ENCODE measurements at places on chromosomes 7 and 10.
A peak's percentile ranks its signal among the peaks of the same experiment; 100 is the strongest.

DNA sequence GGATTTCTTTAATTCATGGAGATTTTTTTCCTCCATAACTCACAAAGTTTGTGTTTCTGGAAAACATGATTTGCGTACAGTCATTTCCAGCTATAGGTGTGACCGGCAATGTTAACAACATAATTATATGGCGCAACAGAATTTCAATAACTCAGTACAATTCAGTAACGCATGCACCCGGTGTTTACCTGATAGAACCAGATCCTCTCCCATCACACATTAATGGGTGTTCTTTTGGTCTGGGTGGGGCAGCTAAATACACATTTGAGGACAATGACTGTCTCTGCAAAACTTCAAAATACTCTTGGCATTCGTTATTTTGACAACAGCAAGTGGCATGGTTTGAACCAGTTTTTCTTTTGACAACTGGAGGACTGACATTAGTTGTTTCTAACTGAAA is 102.3 kb downstream of the KLF6 start:
- DNase-seq, result no peak

DNA sequence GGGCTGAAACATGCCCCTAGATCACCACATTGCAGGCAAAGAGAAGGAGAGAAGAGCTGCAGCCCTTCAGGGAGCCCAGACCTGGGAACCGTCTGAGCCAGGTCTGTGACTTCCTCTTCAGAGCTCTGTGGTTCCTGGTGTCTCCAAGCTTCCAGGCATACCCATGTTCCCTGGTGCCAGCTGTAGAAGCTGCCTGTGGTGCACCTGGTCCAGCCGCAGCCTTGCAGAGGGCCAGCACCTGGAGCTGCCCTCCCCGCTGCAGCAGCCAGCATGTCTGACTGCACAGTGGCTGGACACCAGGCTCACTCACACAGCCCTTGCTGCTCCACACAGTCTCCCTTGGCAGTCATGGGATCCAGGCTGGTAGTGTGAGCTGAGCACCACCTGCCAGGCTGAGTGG is 33.6 kb downstream of the C7orf25 start:
- DNase-seq, result no peak

GRCh38 chr7:134478707-134479106 is 19.8 kb upstream of the AKR1B1 start:
- no peak for DNase-seq

GRCh38 chr7:108627476-108628051 is 57.9 kb downstream of the DNAJB9 start:
- DNase-seq, result no peak

DNA sequence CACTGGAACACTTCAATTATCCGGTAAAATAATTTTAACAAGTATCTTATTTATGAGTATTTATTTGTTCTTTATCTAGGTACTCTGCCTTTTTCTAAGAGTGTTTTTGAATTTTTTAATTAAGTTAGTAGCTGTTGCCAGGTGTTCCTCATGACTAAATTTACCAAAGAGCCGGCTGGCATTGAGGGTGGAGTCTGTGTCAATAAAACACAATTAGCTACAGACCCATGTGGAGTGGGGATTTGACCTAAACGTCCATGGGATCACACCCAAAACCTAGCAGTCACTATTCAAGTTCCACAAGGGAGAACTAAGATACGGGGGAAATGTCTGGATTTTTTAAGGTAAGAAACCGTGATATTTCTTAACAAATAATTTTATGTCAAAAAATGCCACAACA is 9.8 kb downstream of the SLC16A12 start:
- DNase-seq, result no peak

DNA sequence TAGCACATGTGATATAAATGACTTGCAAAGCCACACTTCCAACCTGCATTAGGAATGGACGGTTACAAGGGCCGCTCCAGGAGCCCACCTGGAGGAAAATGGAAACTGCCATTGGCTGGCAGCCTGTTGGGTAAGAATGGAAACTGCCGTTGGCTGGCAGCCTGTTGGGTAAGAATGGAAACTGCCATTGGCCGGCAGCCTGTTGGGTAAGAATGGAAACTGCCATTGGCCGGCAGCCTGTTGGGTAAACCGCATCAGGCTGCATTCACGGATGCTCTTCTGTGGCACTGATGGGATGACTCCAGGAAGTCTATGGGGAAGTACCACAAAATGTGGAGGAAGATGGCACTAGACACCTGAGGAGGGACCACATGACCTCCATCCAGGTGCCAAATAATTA is 143.1 kb downstream of the DPP6 start:
- no peak for DNase-seq

DNA sequence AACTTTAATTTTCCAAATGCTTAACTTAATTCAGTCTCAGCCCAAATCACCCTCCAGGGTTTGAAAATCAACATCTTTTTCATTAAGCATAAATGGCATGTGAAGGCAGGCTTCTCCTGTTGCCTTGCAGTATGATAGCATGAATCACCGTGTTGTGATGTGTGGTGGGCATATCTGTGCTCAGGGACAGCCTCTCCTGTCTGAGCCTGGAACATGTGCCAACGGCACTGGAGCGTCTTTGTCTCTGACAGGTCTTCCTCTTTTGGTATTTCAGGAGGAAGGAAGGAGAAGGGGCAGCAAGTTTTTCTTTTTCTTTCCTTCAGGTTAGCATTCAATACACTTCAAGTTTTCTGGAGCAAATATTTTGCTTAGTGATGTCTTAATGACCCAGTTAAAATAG is 57.6 kb downstream of the LRGUK start:
- DNase-seq, result no peak

- DNase-seq, result no peak
These were observed 33.3 kb downstream of the FANK1 start for GRCh38 chr10:125929618-125930017.

GRCh38 chr10:70622981-70623844 is 20.7 kb upstream of the PRF1 start:
- no peak for DNase-seq

DNA sequence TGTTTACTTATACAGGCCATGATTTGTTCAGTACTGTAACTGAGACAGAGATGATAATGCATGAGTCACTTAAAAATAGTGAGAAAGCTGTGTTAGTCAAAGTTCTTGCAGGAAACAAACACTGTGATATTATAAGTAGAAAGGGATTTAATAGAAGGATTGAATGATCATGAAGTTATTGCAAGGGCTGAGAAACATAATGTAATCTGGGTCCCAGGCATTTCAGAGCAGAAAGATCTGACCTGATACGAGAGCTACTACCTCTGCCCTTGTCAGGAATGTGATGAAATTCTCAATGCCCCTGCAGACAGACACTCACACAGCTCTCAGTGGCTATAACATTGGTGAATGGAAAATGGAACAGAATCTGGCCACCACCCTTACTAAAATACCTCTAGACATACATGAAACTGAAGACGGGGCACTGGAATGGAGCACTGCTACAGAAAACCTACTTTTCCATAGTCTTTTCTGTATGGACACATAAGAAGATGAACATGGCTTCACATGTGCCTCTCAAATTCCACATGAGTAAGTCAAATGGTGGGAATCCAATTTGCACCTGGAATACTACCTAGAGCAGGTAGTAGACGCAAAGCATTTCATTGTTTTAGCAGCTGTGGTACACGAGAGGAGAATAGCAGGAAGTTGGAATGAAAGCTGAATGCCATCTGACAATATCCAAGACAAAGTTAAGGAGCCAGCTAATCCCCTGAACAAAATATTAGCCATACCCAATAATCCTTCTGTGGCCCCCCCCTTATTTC is 19.1 kb upstream of the VWDE start:
- DNase-seq, result no peak

DNA sequence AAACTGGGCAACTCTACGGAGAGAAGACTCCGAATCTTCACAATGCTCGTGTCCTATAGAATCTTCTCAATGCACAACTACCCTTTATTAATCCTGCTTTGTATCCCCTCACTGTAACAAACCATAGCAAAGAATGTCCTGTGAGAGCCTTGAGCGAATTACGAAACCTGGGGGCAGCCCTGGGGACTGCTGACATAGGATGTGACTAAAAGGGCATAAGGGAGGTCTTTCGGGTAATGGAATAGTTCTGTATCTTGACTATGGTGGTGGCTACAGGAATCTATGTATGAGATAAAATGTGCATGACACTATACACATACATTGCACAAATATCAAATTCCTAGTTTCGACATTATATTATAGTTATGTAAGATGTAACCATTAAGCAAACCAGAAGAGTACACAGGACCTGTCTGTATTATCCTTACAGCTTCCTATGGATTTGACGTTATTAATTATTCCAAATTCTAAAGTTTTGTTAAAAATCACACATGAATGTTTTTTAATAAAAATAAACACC is 162.5 kb upstream of the KCTD7 start:
- DNase-seq, result no peak

DNA sequence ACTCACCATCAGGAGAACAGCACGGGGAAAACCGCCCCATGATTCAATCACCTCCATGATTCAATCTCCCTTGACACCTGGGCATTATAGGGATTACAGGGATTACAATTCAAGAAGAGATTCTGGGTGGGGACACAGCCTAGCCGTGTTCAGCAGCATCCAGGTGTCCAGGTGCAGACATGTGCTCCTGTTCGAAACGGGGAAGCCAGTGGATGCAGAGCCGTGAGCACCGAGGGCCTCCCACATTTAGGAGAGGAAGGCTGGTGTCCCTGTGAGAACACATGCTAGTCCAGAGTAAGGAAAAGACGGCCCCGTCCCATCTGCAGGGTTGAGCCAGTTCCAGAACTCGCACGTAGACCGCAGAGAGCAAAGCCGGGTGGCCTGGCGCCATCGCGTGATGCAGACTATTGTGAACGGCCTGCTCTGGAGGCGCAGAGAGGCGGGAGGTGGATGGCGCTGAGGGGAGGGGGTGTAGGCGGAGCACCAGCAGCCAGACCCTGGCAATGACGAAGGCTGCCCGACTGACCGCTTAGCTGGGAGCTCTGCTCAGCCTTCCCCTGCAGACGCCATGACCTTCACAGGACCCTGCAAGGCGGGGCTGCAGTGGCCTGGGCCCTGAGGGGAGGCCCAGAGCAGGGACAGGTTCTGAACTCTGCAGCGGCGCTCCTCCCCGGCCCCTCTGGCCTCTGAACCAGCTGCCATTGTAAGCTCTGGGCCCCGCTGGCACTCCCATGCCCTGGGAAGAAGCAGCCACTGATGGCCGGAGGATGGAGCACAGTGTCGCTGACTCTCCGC is 141.6 kb upstream of the TCERG1L start:
- DNase-seq, result no peak

GRCh38 chr10:58384544-58384998 is 639 bp upstream of the TFAM start:
- DNase-seq, result no peak

GRCh38 chr7:150942591-150943452 is 35.3 kb downstream of the KCNH2 start:
- no peak for DNase-seq

GRCh38 chr10:85922356-85923129 is 444.1 kb downstream of the GRID1 start:
- DNase-seq, result no peak

DNA sequence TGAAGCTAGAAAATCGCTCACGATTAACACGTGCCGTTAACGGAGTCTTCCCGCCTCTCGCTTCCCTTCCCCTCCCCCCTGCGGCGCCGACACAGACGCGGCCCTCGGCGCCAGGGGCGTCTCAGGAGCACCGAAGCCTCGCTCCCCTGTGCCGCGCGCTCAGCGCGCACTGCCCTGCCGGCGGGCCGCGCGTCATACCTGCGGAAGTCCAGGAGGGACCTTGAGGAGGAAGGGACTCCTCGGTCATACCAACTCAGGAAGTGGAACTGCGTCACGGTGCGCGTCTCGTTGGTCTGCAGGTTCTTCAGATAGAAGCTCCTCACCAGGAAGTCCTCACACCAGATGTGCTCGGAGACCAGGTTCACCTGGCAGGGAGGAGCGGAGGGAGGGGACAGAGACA is 239.6 kb downstream of the DNAJB6 start:
- DNase-seq, result peak; percentile 43

DNA sequence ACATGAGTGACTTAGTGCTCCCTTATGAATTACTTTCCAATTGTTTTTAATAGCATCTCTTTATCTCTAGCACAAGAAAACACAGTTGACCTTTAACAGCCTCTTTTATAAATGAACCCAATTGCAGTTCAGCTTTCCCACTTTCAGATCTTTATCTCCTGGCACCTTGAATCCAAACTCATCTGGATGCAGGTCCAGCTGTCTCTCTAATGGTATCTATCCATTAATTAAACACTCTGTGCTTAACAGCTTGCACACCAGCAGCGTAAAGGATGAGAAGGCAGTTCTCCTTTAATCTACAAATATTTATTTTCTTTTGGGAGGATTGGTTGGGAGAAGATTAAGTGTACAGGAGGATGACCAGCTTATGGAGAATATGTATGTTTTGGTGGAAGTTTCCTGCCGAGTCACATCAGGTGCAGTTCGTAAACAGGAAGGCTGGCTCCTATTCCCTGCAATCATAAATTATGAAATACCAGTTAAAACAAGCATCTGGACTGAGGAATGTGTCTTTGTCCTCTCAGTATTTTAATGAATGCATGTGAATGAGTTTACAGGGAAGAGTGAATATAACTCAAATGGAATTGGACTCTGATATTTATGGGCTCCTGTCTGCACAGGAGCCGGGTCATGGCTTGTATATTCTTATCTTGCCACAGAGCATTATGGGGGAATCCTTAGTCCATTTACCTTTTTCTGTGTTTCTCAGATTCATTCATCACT is 232.7 kb downstream of the PHF14 start:
- no peak for DNase-seq

DNA sequence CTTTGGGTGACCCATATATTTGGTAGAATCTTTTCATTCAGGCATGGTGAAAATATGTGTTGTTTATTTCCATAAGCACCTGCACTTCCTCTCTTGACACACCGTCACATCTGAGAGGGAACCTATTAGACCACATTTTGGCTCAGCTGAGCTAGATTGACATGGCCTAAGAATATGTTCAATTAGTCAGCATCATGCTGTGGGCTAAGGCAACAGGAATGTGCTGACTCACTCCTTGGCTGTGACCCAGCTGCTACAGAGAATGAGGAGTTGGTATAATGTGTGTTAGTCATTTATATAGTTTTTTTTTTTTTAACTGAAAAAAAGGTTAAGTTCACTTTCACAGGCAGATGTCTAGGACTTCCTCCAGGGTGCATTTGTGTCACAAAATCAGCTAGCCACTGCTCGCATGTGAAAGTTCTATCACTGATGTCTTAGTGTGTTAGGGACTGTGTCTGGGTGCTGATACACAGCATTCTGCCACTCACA is 180.6 kb downstream of the SEMA3E start:
- no peak for DNase-seq

DNA sequence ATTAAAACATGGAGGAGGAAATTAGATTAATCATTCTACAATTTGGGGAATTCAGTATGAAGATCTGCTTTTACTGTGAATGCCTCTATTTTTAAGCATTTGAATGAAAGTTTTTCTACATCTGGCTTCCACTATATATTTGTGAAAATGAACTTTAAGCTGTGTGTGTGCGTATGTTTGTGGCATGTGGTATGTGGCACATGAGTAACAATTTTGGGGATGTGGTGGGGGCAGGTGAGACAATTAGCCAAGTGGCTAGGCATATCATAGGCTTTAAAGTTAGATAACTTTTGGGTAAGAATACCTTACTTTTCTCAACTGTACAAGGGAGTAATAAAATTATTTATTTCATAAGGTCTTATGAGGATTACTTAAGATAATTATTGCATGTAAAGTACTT is 81.5 kb downstream of the ZNF22 start:
- DNase-seq, result no peak

- DNase-seq, result no peak
These were observed 124.5 kb upstream of the RET start for GRCh38 chr10:42952349-42952748.

- peak; percentile 23 for DNase-seq
These were observed 94.0 kb downstream of the ELMO1 start for GRCh38 chr7:37354656-37355131.

Data from activated T-helper 1 cell treated with Interleukin-2 at 50 U/mL for 16 hours (primary cell).